Fibroblast of villous mesenchyme (primary cell): ENCODE measurements at places on chromosomes 1 and 21.

DNA sequence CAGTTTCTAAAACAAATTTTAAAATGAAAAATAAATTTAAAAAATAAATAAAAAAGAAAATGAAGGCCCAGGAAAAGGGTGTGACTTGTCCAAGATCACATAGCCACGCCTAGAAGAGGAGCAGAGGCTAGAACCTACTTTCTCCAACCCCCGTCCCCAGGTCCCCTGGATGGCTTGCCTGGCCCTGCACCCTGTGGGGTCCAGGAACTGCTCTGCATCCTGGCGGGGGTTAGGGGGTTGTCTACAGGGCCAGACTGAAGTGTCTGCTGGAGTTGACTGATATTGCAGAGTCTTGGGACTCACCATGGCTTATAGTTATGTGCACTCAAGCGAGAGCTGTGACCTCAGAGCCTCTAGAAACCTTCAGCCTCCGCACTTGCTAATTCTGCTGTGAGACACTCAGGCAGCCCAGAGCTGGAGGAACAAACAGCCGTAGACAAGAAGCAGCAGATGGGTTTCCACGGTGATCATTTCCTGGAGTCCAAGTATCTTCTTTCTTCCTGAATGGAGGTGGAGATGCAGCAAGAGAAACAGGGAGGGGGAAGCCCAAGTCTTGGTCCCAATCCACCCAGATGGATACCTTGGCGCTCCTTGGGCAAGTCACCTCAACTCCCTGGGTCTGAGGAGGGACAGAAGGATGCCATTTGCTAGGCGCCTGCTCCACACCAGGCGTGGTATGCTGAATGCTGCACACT lies 5.2 kb upstream of the EXTL1 start:
- DNase-seq, result no peak

- DNase-seq, result peak; percentile 40
Observed at GRCh38 chr1:9369964-9370788, 77.5 kb downstream of the SPSB1 start.

GRCh38 chr1:15083578-15083977 lies 70.0 kb upstream of the TMEM51 start:
- DNase-seq, result no peak

DNA sequence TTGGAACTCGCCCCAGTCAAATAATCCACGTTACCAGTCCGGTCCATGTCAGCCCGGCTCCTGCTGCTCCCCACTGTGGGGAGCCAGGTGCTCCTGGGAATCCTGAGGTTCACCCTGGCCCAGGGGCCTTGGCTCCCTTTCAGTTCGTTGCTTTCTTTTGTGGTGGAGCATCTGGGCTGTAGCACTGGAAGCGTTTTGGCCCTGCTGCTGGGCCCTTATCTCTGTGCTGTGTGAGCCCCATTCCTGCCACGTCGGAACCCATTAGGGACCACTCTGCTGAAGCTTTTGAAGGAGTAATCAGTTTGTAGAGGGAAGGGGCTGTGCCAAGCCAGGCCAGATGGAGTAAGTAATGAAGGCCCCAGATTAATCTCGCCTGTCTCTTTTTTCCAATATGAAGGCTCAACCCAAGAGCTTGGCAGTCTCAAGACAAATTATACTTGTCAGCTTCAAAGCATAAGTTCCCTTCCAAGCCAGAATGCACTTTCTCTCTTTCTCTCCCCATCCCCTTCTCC lies 82.3 kb downstream of the PGM1 start:
- DNase-seq, result no peak

DNA sequence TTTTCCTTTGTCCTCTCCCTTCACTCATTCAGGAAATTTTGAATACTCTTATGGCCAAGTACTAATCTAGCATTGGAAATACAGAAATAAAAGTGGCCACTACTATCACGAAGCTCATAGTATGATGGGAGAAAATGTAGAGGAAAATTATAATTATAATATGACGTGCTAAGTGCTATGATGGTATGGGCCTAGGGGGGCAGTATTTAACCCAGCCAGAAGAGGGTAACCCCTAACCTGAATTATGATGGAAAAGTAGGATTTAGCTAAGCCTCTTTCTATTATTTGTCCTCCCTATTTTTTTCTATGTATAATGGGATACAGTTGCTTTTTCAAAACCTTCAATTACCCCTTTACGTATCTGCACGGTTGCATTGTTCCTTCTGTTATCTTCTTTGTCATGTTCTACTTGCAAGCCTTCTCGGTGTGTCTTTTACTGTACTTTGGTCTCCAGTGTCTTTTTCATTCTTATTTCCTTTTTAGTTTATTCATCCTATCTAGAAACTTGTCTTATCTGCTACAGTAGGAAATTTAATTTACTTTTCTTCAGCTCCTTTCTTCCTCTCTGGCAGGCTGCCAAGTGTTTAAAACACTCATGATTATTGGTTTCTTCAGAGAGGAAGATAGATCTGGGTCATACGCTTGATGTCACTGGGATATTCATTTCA lies 88.8 kb upstream of the GPR52 start:
- DNase-seq, result no peak

DNA sequence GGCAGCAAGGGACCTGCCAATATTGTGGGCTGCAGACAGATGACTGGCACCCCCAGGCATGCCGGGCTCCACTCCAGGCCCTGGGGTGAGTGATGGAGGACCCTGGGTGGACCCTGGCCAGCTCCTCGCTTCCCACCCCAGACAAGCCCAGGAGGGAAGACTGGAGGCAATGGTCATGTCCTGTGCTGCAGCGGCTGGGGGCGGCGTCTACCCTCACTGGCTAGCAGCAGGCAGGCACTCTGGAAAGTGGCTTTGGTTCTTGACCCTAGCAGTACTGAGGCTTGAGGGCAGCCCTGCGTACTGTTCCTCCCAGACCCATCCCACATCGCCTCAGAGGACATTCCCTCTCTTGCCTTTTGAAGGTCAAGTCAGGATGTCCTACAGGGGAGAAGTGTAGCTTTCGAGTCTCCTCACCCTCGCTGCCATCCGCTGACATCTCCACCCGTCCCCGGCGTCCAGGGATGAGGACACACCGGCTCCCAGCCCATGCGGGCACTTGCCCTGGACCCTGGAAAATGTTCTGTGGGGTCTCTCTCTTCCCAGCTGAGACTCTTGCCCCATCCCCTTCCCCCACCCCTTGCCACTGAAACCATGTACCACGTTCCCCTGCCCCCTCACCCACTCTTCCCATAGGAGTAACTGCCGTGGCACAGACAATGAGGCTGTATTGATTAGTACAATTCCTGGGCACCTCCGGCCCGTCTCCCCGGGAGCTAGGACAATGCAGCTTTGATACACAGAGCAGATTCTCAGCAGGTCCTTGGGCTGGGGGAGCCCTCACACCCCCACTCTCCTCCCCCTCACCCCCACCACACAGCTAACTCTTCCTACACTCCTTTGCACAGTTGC lies 15.0 kb downstream of the SLC6A9 start:
- no peak for DNase-seq

DNA sequence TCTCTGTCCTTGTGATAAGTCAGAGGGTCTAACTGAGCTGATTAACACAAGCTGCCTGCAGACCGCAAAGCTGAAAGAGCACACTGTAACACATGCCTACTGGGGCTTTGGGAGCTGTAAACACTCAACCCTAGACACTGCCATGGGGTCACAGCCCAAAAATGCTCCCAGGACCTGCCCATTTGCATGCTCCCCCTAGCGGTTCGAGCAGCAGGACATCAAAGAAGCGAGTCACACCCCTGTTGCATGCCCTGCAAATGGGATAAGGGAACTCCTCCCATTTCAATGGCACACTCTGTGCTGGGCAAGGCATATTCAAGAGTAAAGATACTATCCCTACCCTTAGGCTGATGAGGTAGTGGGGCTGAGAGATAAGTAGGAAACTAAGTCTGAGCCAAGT lies 22.8 kb downstream of the LCE3E start:
- no peak for DNase-seq

GRCh38 chr21:41961282-41961701 lies 7.5 kb upstream of the C2CD2 start:
- DNase-seq, result no peak

- no peak for DNase-seq
Observed at GRCh38 chr1:18580691-18581419, 49.8 kb upstream of the PAX7 start.

- no peak for DNase-seq
Observed at GRCh38 chr1:53090227-53091147, 28.5 kb downstream of the PODN start.

- no peak for DNase-seq
Observed at GRCh38 chr1:231162970-231163829, 1.3 kb downstream of the TRIM67 start.
